ENCODE measurements at places on chromosomes 12 and 14.

GRCh38 chr12:57592551-57593165 is 1.7 kb downstream of the PIP4K2C start:
- DNase-seq: no peak

- no peak for DNase-seq
These were observed 8.7 kb downstream of the DACT1 start for GRCh38 chr14:58646479-58646878.

DNA sequence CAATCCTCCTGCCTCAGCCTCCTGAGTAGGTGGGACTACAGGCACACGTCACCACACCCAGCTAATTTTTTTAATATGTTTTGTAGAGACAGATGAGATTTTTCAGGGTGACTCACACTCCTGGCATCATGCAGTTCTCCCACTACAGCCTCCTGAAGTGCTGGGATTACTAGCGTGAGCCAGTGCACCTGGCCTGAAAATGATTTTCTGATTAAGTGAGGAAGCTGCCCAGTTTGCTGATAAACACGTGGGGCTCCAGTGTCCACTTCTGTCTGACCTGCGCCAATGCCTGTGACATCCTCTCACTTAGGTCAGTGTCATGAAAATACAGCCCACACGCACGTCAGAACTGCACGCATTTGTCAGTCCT is 37.0 kb upstream of the SFSWAP start:
- no peak for DNase-seq

GRCh38 chr12:1083151-1083888 is 92.3 kb downstream of the ERC1 start:
- no peak for DNase-seq

- no peak for DNase-seq
These were observed 215.4 kb upstream of the C14orf180 start for GRCh38 chr14:104363891-104364760.

DNA sequence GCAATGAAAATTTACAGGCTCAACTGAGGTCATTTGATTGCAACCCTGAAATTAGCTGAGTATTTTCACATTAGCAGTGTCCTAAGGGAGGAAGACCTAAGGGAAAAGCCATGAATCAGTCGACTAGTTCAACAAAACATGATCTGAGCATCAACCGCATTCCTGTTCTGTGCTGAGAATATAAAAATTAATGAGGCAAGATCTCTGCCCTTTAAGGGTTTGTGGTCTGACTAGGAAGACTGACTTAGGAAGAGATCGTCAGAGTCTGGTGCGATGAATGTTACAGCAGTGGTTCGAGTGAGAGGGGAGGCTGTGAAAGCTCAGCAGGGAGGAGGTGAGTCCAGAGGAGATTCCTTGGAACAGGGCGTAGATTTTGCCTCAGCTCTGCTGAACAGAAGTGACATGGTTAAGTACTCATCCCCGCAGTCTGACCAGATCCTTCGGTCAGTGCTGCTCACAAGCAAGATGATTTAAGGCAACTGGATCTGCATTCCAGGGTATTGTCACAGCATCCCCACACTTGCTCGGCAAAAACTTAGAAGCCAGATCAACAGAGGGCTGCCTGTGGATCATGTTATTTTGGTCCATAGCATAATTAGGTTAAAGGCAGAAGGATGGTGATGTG is 49.6 kb downstream of the BMAL2 start:
- DNase-seq: no peak

GRCh38 chr14:61433169-61433568 is 111.8 kb downstream of the PRKCH start:
- DNase-seq: no peak

- DNase-seq: no peak
These were observed 6.1 kb downstream of the HNF1A start for GRCh38 chr12:120984351-120984898.

- no peak for DNase-seq
These were observed 200.9 kb upstream of the CAND1 start for GRCh38 chr12:67068204-67068731.
